Melanocyte of skin (primary cell): ENCODE measurements at places on chromosomes 11 and 22. TPM values are rescaled to one million over a fixed set of nuclear protein-coding genes. Genes with fewer than 3 reads are reported as not detected.

Gene RELT
- 5.1 and 7.7 TPM in 2 replicates for total RNA-seq

Gene CD248
- total RNA-seq: 0.69 and 5.1 TPM in 2 replicates

Gene RASL10A
- under 0.01 TPM in 1 of 2 replicates, not detected in the other for total RNA-seq

Gene NFAM1
- under 0.01 TPM in 1 of 2 replicates, not detected in the other for total RNA-seq
